ENCODE measurements at places on chromosomes 11 and 22. TPM values are rescaled to one million over a fixed set of nuclear protein-coding genes. Genes with fewer than 3 reads are reported as not detected.

GRCh38 chr11:21446939-21447590, 745.8 kb upstream of the ANO5 start:
- no peak overlapping the region for H3K27ac ChIP-seq
- H3K36me3 ChIP-seq: no peaks in the 10 kb centered on the region
- no peak for DNase-seq
- H3K4me1 ChIP-seq: no peaks in the 10 kb centered on the region
- H3K4me3 ChIP-seq: no peak overlapping the region
- no peaks in the 10 kb centered on the region for H3K27me3 ChIP-seq

Gene HYOU1
- 115 TPM for total RNA-seq

Gene WNT11
- total RNA-seq: 9.2 TPM

Gene UNC93B1
- 121 TPM for total RNA-seq

GRCh38 chr11:12122083-12122482, 11.7 kb downstream of the MICAL2 start:
- peaks cover 4% of the 10 kb centered on the region for H3K36me3 ChIP-seq
- peak; percentile 56 for DNase-seq
- H3K27ac ChIP-seq: no peak overlapping the region
- peaks cover 70% of the 10 kb centered on the region for H3K4me1 ChIP-seq
- H3K4me3 ChIP-seq: no peak overlapping the region

DNA sequence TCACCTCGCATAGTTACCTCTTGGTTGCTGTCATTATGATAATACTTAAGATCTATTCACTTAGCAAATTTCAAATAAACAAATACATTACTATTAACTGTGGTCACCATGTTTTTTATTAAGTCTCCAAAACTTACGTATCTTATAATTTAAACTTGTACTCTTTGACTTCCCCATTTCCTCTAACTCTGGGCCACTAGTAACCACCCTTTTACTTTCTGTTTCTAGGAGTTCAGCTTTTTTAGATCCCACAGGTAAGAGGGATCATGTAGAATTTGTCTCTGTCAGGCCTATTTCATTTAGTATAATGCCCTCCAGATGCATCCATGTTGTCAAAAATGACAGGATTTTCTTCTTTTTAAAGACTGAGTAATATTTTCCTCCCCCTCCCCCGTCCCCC, 212.4 kb upstream of the C11orf87 start:
- H3K27ac ChIP-seq: no peak overlapping the region
- H3K27me3 ChIP-seq: no peaks in the 10 kb centered on the region
- H3K36me3 ChIP-seq: no peaks in the 10 kb centered on the region
- H3K4me1 ChIP-seq: no peaks in the 10 kb centered on the region
- H3K4me3 ChIP-seq: no peak overlapping the region

- no peak overlapping the region for H3K4me3 ChIP-seq
- no peak overlapping the region for H3K27ac ChIP-seq
- no peaks in the 10 kb centered on the region for H3K4me1 ChIP-seq
- no peak for DNase-seq
- no peaks in the 10 kb centered on the region for H3K27me3 ChIP-seq
- no peaks in the 10 kb centered on the region for H3K36me3 ChIP-seq
These were observed 970 bp downstream of the OR5B21 start for GRCh38 chr11:58506935-58507334.

Gene PRR33
- not detected for total RNA-seq

DNA sequence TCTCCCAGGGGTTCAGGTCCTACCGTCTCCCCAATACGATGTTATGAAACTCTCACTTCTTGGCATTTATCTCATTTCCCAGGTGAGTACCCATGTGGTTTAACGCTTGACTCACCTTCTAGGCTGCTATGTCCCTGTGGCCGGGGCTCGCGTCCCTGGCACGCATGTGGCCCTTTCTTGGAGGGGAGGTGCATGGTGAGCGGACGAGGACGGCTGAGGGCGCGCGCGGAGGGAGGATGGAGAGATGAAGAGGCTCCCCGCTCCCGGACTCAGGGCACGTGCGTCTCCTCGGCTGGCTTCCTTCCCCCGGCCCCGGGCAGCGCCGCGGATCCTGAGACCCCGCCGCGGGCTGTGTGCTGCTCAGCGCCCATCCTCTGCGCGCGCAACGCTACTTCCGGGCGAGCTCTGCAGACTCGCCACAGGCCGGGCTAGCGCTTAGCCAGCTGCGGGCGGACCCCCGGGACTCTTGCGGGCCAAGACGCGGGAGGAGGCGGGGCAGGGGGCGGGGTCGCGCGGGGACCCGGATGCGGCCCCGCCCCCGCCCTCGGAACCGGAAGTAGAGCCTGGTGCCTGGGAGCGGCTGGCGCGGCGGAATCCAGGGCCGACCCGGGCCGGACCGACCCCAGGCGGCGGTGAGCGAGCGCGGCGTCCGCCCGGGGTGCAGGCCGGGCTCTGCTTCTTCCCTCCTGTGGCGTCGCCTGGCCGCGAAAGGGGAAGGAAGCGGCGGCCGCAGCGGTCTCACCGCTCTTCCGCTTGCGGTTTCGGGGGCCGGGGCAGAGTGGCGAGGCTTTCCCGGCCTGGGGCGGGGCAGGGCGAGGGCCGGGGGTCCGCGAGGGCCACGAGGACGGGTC, at the start of gene CTTN:
CTTN (plus strand) TSS at position 547 of the 851 bp plus-strand sequence. CDS start 8,769 bp downstream, outside the sequence.
- H3K4me1 ChIP-seq: peaks cover 36% of the 10 kb centered on the region
- H3K27me3 ChIP-seq: peaks cover 15% of the 10 kb centered on the region
- peak within 1 kb of the TSS; percentile 88 for H3K4me3 ChIP-seq
- no peaks in the 10 kb centered on the region for H3K36me3 ChIP-seq
- H3K27ac ChIP-seq: peak within 1 kb of the TSS; percentile 84

GRCh38 chr11:5200582-5200981, at the start of gene OR51V1:
Gene OR51V1 (minus strand): TSS chr11:5200682. CDS start chr11:5200682, 0 bp downstream.
- no peaks in the 10 kb centered on the region for H3K27me3 ChIP-seq
- H3K4me1 ChIP-seq: no peaks in the 10 kb centered on the region
- no peak within 1 kb of the TSS for H3K27ac ChIP-seq
- no peaks in the 10 kb centered on the region for H3K36me3 ChIP-seq
- no peak for DNase-seq
